NCI-H774 (cell line): ENCODE measurements at places on chromosomes 1 and 21.

GRCh38 chr1:17167041-17167785, 37.7 kb upstream of the PADI1 start:
- no peak for DNase-seq

DNA sequence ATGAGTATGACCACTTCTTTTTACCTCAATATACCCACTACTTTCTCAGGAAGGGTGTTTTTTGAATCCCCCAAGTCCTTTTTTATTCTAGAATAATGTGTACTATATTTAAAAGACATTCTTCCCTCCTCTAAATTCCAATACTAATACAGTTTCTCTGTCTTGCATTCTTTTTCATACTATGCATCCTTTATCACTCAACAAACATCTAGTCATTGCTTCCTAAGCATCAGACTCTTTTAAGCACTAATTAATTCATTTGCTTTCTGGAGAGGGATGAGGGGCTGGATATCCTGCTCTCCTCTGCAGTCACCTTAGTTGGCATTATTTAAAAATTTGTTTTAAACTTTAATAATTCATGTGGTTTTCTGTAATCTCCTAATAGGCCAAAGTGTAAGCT, 838.8 kb downstream of the KCNT2 start:
- no peak for DNase-seq

DNA sequence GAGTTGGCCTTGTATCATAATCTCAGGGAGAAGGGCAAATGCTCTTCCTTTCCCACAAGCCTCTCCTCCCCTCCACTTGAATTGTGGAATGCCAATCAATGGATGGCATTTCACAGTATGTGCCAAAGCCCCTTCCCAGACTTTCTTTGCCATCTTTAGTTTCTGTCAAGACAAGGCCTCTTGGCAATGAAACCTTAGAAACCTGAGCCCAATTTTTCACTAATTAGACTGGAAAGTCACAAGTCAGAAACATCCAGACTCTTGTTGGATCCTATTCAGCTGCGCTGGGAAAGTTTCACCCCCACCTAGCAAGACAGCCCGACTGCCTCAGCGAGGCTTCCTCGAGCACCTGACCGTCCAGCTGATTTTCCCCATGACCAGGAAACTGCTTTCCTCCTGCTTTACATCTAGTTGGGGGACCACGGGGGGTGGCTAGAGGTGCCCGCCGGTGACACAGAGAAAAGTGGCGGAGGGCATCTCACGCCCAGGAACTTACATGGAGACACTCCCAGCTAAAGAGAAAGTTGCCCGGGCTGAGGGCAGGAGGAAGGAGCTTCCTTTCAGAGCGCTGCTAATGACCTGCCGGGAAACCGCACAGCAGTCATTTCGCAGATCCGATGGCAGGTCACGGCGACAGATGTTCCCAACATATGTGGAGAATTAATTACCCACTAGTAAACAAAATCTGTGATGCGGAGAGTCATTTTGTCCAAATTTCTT, 302.6 kb upstream of the RRP15 start:
- DNase-seq: no peak

DNA sequence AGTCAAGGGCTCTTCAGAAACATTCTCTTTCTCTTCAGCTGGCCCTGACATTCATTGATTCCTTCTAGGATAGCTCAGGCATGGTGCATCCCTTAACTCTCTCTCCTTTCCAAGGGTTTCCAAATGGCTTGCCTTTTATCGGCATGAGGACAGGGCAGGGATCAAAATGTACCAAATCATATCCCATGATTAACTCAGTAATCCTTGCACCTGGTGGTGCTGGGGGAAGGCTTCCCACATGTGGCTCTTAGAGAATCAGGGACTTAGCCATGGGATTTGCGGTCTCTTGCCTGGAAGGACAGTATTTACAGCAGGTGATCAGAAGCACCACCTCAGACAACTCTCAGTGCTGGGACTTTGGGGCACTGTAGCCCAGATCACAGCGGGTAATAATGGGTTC, 46.2 kb upstream of the EDEM3 start:
- no peak for DNase-seq

DNA sequence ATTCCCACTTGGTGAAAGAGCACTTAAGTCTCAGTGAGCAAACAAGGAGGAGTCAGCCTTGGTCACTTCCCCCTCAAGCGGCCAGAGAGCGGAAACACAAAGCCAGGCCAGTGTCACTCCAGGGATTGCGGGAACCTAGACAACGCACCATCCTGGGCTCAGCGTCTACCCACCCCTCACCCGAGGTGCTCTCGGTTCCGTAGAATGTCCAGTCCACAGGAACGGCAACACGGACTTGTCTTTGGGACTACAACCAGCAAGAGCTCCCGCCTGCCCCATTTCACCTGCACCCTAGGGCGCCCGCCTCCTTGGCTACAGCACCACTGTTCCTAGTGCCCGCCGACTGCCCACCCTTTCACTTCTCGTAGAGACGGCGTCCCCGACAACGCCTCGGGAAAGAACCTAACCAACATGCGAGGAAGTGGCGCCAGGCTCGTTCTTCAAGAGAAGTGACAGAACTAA, 509 bp downstream of the GDAP2 start:
- DNase-seq: peak; percentile 6

DNA sequence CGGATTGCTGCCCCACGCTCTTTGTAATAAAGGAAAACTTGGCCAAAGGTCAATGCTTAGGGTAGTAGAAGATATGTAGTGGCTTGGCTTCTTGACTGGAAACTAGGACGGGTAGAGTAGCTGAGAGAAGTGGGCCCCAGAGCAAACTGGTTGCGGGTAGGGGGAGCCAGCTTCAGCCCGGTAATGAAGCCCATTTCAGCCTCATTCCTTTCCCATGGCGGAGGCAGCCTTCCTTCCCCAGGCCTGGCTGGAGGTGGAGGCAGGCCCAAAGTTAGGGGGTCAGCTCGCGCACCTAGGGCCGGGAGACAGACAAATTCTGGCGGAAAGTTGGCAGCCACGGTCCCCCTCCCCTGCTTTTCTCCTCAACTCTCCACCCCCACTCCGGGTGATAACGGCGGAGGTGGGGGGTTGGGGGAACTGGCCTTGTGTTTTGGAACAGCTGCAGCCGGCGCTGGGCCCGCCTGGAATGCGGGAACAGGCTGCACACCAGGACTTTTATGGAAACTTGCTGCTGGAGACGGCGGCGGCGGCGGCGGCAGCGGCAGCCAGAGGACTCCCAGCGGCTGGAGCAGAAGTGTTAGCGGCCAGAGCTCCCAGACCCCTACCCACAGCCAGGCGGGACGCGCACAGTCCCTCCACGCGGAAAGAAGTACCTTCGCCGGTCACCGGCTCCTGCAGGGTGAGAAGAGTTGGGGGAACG, at the start of gene NEXN:
Gene NEXN (plus strand): TSS at position 544 of the 700 bp plus-strand sequence. CDS start 27,483 bp downstream, outside the sequence.
- DNase-seq: no peak

- DNase-seq: no peak
Observed at GRCh38 chr1:172647110-172647564, 11.8 kb upstream of the FASLG start.

DNA sequence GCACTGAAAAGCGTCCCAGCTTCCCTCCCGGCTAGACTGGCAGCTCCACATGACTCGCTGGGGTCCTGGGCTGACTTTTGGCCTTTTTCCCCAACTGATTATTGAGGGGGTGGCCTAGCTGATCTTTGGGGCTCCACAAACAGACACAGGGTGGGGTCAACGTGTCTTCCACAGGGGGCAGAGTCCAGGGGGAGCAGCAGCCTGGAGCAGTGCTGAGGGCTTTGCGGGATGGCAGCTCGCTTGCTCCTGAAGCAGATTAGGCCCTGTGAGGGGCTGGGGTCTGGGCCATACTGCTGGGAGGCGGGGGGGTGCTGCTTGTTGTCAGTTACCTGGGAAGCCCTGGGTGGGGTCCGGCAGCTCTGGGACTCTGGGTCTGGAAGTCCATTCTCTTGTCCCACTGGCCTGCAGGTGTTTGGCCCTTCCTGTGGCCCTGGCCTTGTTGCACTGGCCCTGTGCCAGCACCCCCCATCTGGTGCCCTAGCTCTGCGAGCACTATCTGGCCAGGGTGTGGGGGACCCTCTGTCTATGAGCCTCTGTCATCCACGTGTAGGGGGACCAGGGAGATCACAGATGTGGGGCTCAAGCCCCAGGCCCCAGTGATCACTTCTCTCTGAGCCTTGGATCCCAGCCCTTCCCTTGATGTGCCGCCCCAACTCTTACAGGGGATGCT, 12.3 kb upstream of the HES5 start:
- no peak for DNase-seq

- DNase-seq: no peak
Observed at GRCh38 chr21:37193006-37193405, 74.1 kb downstream of the VPS26C start.

DNA sequence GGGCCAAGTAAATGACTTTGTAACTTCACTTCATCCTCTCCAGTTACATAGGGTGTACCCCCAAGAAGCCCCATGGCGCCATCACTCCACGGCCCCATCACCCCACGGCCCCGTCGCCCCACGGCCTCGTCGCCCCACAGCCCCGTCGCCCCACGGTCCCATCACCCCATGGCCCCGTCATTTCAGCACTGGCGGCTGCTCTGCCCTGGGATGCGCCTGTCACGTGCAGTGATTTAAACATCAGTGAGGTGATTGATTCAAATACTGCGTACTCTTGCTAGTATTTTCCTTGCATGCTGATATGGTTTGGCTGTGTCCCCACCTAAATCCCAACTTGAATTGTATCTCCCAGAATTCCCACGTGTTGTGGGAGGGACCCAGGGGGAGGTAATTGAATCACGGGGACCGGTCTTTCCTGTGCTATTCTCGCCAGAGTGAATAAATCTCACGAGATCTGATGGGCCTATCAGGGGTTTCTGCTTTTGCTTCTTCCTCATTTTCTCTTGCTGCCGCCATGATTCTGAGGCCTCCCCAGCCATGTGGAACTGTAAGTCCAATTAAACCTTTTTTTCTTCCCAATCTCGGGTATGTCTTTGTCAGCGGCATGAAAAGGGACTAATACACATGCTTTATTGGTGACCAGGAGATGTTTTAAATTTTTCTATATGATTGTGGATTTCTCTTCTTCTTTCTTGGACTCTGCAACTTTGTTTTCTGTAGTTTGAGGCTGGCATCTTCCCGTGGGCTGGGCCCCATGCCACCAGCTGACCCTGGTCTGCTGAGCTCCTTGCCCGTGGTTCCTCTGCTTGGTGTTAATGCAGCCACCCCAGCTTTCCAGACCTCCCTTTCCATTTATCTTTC, 50.1 kb upstream of the PCBP3 start:
- DNase-seq: no peak

DNA sequence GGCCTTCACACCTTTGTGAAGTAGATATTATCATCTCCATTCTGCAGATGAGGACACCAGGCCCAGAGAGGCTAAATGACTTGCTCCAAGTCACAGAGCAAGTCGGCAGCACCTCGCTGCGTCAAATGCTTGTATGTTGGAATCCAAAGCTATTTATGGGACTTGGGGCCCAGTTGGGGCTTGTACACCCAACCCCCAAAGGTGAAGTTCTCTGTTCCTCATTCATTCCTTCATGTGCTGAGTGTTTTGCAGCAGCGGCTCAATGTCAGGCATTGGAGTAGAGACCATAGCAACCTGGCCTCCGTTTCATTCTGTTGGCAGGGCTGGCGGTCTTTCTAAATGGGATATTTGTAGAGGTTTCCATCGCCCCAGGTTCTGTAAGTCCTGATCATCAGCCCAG, 113.4 kb upstream of the SLC25A33 start:
- no peak for DNase-seq

DNA sequence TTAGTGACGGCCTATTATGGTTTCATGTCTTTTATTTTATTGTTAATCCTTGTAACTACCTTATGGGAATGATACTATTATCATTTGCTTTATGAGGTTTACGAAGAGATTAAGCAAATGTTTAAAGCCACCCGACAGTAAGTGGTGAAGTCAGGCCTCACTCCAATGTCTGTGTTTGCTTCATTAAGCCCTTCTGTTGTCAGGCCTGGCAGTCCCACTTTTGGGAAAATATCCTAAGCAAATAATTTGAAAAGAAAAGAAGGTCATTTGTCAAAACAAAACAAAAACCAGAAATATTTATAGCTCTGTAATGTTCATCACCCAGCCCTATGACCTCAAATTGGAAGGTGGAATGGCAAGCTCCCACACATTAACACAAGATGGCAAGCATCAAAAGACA, 40.7 kb upstream of the USP24 start:
- DNase-seq: peak; percentile 73

- DNase-seq: no peak
Observed at GRCh38 chr1:240104672-240105071, 13.0 kb downstream of the FMN2 start.

DNA sequence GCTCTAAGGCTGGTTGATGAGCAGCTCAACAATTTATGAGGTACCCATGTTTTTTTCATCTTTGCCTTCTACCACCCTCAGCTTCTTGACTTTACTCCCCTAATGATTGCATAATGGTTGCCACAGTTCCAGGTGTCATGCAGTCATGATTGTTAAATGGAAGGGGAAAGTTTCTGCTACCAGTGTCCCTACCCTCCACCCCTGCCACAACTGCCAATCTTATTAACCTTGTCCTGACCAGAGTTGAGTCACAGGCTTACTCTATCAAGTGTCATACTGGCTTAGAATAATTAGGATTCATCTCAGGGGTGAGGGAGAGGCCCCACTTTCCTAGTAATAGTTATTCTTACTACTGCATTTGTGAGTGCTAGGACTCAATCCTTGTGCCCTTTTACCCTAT, 7.9 kb upstream of the FUBP1 start:
- DNase-seq: no peak

DNA sequence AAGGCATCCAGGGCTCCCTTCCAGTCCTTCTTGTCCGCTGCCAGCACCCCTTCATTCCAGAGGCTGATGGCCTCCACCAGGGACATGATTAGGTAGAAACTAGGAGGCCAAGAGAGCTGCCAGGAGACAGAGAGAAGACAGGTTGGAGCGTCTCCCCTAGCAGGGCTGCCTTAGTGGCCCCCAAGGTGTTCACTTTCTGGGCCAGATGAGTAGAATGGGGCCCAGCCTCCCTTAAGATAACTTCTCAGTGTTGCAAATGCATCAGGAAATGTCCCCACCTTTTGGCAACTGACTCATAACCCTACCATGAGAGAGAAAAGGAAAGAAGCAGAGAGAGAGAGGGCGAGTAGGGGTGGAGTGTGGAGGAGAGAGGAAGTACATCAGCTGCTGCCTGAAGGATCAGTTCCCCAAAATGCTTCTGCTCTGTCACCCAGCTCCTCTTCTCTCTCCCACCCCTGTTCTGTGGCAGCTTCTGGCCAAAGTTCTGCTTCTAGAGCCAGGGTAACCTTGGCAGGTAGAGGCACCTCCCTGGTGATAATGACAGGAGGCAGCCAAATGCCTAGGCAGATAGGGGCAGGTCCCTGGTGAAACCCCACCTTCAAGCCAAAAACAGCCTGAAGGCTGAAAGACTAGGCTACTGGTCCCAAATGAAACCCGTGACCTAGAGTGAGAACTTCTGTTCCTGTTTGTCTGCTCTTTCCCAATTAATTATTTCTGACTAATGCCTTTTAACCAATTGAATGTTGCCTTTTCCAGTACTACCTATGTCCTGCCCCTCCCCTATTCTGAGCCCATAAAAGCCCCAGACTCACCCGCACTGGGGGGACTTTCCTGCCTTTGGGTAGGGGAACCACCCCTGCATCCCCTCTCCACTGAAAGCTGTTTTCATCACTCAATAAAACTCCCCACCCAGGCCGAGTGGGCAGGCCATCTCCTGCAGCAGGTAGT, at the start of gene NCF2:
Gene NCF2 (minus strand): TSS at position 216 of the 948 bp plus-strand sequence. CDS start 130 bp downstream, at position 86.
- no peak for DNase-seq
